ENCODE measurements at places on chromosomes 4 and X.
A peak's percentile ranks its signal among the peaks of the same experiment; 100 is the strongest.

- DNase-seq: no peak
- peaks cover 4% of the 10 kb centered on the region for H3K4me1 ChIP-seq
- peak overlapping the region; percentile 72 for H3K27ac ChIP-seq
- no peak overlapping the region for H3K4me3 ChIP-seq
- H3K36me3 ChIP-seq: peaks cover 5% of the 10 kb centered on the region
These were observed 112.0 kb downstream of the SHROOM3 start for GRCh38 chr4:76546759-76547742.

- no peaks in the 10 kb centered on the region for H3K27me3 ChIP-seq
- H3K36me3 ChIP-seq: peaks cover 2% of the 10 kb centered on the region
These were observed 10.3 kb upstream of the TRMT2B start for GRCh38 chrX:101062176-101062575.

DNA sequence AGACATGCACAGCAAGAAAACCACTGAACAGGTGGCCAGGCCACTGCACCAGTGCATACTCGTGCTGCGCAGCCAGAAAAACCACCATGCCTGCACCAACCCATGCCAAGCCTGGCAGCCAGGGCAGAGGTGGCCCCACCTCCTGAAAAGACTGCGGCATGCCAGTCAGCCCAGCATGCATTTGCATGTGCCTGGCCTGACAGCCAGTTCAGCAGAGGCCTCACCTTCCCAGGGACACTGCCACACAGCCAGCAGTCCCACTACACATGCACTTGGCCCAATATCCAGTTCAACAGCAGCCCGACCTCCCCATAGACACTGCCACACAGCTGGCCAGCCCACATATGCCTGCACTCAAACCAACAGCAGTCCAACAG is 43.5 kb upstream of the DDX60 start:
- no peaks in the 10 kb centered on the region for H3K27me3 ChIP-seq
- H3K36me3 ChIP-seq: no peaks in the 10 kb centered on the region
- no peak for DNase-seq
- no peak overlapping the region for H3K4me3 ChIP-seq
- no peak overlapping the region for H3K27ac ChIP-seq

- no peaks in the 10 kb centered on the region for H3K27me3 ChIP-seq
- no peak overlapping the region for H3K27ac ChIP-seq
- no peaks in the 10 kb centered on the region for H3K4me1 ChIP-seq
- H3K36me3 ChIP-seq: peaks cover 30% of the 10 kb centered on the region
These were observed 58.0 kb downstream of the FGF16 start for GRCh38 chrX:77505227-77505626.

GRCh38 chr4:91936311-91936710 is 367.5 kb upstream of the GRID2 start:
- no peaks in the 10 kb centered on the region for H3K27me3 ChIP-seq
- H3K4me1 ChIP-seq: no peaks in the 10 kb centered on the region
- DNase-seq: no peak
- H3K4me3 ChIP-seq: no peak overlapping the region

DNA sequence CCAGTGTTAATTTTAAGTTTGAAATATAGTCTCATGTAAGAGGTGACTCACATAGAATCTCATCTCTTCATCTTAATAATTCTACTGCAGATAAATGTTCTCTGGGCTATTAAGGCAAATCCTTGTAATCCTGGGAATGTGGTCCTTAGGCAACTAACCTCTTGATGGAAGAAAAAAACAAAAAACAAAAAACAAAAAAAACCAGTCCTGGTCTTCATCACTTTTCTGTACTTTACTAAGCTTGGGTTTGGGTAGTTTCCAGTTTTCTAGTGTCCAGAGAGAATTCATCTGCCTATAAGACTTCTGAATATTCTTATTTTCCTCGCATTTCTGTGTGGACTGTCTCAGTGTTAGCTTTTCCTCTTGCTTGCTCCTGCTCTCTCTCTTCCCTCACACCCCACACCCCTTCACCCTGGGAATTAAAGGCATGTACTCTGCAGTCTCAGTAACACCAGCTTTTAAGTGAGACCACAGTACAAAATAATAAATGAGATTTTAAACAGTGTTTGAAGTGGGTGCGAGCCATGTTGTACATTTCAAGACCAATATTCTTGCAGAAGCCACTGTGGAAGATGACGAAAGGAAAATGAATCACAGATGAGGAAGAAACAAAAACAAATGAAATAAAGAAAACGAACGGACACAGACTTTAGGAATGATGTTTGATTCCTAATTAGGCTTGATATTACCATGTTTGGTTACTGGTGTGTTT is 51.7 kb downstream of the HAND2 start:
- H3K4me3 ChIP-seq: no peak overlapping the region
- no peaks in the 10 kb centered on the region for H3K27me3 ChIP-seq
- DNase-seq: no peak
- no peaks in the 10 kb centered on the region for H3K36me3 ChIP-seq
- H3K27ac ChIP-seq: no peak overlapping the region
- no peaks in the 10 kb centered on the region for H3K4me1 ChIP-seq

GRCh38 chr4:83209419-83209818 is 75.2 kb downstream of the COQ2 start:
- peaks cover 6% of the 10 kb centered on the region for H3K36me3 ChIP-seq
- peaks cover 7% of the 10 kb centered on the region for H3K4me1 ChIP-seq
- H3K27ac ChIP-seq: no peak overlapping the region

DNA sequence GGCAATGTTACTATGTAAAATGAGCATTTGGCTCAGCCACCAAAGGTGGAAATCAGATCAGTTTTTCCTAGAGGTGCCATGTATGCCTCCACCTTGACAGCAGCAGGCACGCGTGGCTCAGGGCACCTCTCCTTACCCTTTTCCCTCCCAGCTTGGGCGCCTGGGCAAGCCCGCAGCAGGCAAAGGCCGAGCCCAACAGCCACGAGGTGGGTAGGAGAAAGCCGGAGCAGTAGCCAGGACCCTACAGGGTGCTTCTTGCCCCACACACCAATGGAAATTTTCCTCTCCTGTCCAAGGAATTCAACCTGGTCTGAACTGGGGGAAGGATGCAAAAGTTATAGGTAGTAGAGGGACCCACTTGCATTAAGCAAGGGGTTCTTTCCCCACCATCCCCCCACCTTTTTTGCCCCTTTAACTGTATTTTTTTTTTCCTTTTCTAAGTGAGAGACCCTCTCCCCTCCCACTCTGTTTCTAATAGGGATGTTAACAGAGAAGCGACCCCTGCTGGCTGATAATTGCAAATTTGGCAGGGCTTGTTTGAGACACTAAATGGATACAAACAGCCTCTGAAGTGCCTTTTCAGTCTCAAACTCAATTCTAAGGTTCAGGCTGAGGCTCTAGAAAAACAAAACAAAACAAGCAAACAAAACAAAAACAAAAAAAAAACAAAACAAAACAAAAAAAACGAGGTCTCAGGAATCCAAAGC is 895.1 kb downstream of the PCDH18 start:
- no peak overlapping the region for H3K27ac ChIP-seq
- DNase-seq: peak; percentile 53
- H3K4me3 ChIP-seq: no peak overlapping the region
- H3K27me3 ChIP-seq: no peaks in the 10 kb centered on the region
- no peaks in the 10 kb centered on the region for H3K36me3 ChIP-seq
- H3K4me1 ChIP-seq: no peaks in the 10 kb centered on the region

DNA sequence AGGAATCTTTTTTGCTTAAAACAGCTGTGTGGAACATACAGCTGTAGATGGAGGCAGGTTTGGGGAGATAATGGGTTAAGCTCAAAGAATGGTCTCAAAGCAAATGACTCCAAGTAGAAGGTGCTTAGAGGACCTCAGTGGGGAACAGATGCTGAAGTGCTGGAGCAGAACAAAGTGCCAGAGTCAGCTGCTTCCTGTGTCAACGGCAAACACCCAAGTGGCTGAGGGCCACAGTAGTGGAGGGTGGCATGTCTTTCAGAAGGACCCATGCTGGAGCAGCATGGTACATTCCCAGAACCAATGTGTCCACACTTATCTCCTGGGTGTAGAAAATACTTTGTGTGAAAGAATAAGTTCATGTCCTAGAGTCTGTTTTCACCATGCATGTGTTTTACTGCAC is 197.5 kb downstream of the CCNG2 start:
- no peak for DNase-seq
- H3K4me3 ChIP-seq: no peak overlapping the region
- H3K27ac ChIP-seq: no peak overlapping the region

DNA sequence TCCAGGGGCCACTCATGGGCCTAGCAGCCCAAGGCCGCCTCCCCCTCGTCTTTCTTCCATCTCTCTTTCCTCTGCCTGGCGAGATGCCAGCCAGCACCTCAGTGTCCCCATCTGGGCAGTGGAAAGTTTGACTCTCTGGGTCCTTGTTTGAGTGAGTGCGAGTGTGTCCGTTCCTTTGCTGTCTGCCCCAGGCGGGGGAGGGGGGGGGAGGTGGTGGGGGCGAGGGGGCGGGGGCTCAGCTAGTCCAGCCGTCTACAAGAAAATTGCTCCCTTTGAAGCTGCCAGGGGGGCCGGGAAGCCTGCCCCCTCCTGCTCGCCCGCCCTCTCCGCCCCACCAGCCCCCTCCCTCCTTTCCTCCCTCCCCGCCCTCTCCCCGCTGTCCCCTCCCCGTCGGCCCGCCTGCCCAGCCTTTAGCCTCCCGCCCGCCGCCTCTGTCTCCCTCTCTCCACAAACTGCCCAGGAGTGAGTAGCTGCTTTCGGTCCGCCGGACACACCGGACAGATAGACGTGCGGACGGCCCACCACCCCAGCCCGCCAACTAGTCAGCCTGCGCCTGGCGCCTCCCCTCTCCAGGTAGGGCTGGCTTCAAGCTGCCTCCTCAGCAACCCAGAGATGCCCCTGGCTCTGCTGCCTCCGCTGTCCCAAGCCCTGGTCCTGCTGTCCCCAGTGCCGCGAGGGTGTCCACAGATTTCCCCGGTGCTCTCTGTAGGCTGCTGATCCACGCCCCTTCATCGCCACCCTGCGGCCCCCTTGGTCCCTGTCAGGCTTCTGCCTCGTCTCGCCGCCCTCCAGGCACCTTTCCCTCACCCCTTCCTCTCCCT is at the start of gene BGN:
Gene BGN (plus strand): TSS at position 440 of the 821 bp plus-strand sequence. CDS start 9,652 bp downstream, outside the sequence.
- H3K4me3 ChIP-seq: peak within 1 kb of the TSS; percentile 44
- H3K4me1 ChIP-seq: no peaks in the 10 kb centered on the region
- H3K27ac ChIP-seq: no peak within 1 kb of the TSS
- no peaks in the 10 kb centered on the region for H3K27me3 ChIP-seq
- peak; percentile 62 for DNase-seq

DNA sequence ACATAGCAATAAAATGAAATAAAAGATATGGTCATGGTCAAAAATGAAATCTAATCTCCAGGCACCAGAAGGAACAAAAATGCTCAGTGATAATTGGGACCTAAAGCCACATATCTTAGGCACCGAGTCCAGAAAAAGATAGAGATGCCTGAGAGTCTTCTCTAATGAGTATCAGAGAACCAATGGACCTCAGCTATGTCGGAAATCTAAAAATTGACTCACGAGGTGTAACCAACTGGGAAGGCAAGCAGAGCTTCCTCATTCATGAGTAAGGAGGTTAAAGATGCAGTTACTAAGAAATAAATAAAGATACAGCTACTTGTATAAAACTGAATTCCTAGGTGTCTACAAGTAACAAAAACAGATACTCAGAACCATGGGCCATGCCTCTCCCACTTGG is 72.1 kb downstream of the KLHL34 start:
- H3K27ac ChIP-seq: no peak overlapping the region
- H3K27me3 ChIP-seq: no peaks in the 10 kb centered on the region
- no peaks in the 10 kb centered on the region for H3K4me1 ChIP-seq
- peaks cover 27% of the 10 kb centered on the region for H3K36me3 ChIP-seq
- DNase-seq: no peak
- H3K4me3 ChIP-seq: no peak overlapping the region

GRCh38 chr4:88897752-88898151 is 159.2 kb downstream of the FAM13A start:
- H3K4me3 ChIP-seq: no peak overlapping the region
- no peaks in the 10 kb centered on the region for H3K4me1 ChIP-seq
- H3K27ac ChIP-seq: no peak overlapping the region
- DNase-seq: no peak
- no peaks in the 10 kb centered on the region for H3K27me3 ChIP-seq

GRCh38 chrX:18799911-18800310 is 92.5 kb downstream of the PPEF1 start:
- H3K4me1 ChIP-seq: no peaks in the 10 kb centered on the region
- DNase-seq: no peak
- H3K27ac ChIP-seq: no peak overlapping the region
- no peaks in the 10 kb centered on the region for H3K27me3 ChIP-seq
- H3K4me3 ChIP-seq: no peak overlapping the region

- H3K36me3 ChIP-seq: no peaks in the 10 kb centered on the region
- no peaks in the 10 kb centered on the region for H3K4me1 ChIP-seq
- no peak for DNase-seq
- no peak overlapping the region for H3K27ac ChIP-seq
These were observed 108.0 kb downstream of the ITM2A start for GRCh38 chrX:79259073-79259689.

DNA sequence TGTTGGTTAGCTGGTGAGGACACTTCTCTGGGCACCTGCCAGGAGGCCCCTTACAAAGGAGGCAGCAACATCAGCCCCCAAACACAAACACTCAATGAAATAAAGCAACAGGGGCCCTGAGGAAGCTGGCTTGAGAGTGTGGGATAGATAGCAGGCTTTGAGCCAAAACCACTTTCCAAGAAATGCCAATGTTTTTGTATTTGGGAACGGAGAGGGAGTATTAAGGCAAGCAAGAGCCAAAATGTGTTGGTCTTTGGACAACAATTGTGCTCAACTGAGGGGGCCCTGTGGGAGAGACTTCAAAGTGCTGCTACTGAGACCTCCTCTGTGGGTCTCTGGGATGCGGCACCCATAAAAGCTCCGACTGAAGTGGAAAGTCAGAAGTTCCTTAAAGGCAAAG is 41.0 kb downstream of the RAI2 start:
- H3K36me3 ChIP-seq: peaks cover 3% of the 10 kb centered on the region
- no peak overlapping the region for H3K4me3 ChIP-seq
- H3K27me3 ChIP-seq: no peaks in the 10 kb centered on the region
- H3K4me1 ChIP-seq: no peaks in the 10 kb centered on the region

- H3K4me3 ChIP-seq: no peak overlapping the region
- no peak for DNase-seq
- no peaks in the 10 kb centered on the region for H3K36me3 ChIP-seq
- no peak overlapping the region for H3K27ac ChIP-seq
- no peaks in the 10 kb centered on the region for H3K4me1 ChIP-seq
These were observed 199.8 kb upstream of the NOCT start for GRCh38 chr4:138815811-138816210.

- H3K4me3 ChIP-seq: peak overlapping the region; percentile 62
- H3K36me3 ChIP-seq: peaks cover 5% of the 10 kb centered on the region
- H3K4me1 ChIP-seq: no peaks in the 10 kb centered on the region
- peak; percentile 81 for DNase-seq
These were observed 2.0 kb downstream of the TMEM255A start for GRCh38 chrX:120308959-120309872.

GRCh38 chrX:17550011-17550410 is 175.0 kb downstream of the NHS start:
- no peaks in the 10 kb centered on the region for H3K36me3 ChIP-seq
- H3K27ac ChIP-seq: no peak overlapping the region
- DNase-seq: no peak
- H3K27me3 ChIP-seq: no peaks in the 10 kb centered on the region

- H3K36me3 ChIP-seq: no peaks in the 10 kb centered on the region
- DNase-seq: no peak
- H3K27me3 ChIP-seq: no peaks in the 10 kb centered on the region
- no peak overlapping the region for H3K27ac ChIP-seq
- peak overlapping the region; percentile 82 for H3K4me3 ChIP-seq
These were observed 15.4 kb downstream of the SNX12 start for GRCh38 chrX:71052721-71053120.

GRCh38 chrX:17595456-17596035 is 141.7 kb upstream of the SCML1 start:
- DNase-seq: no peak
- no peaks in the 10 kb centered on the region for H3K4me1 ChIP-seq
- H3K36me3 ChIP-seq: peaks cover 2% of the 10 kb centered on the region
- no peaks in the 10 kb centered on the region for H3K27me3 ChIP-seq
- no peak overlapping the region for H3K4me3 ChIP-seq
- H3K27ac ChIP-seq: no peak overlapping the region
